Stimulated activated CD4-positive, alpha-beta T cell treated with anti-CD3 and anti-CD28 coated beads, Interleukin-12 subunit alpha, Interleukin-12 subunit beta, amount 100 ng/mL, for 48 hours (primary cell): ENCODE measurements at places on chromosomes 5 and 9.

- DNase-seq = no peak
Observed at GRCh38 chr5:76960004-76960625, 7.3 kb downstream of the CRHBP start.

GRCh38 chr9:13369431-13369830 is 89.9 kb upstream of the MPDZ start:
- no peak for DNase-seq

- no peak for DNase-seq
Observed at GRCh38 chr9:98164912-98165311, 27.5 kb downstream of the CORO2A start.

GRCh38 chr5:156481741-156482140 is 154.8 kb downstream of the SGCD start:
- DNase-seq = no peak

DNA sequence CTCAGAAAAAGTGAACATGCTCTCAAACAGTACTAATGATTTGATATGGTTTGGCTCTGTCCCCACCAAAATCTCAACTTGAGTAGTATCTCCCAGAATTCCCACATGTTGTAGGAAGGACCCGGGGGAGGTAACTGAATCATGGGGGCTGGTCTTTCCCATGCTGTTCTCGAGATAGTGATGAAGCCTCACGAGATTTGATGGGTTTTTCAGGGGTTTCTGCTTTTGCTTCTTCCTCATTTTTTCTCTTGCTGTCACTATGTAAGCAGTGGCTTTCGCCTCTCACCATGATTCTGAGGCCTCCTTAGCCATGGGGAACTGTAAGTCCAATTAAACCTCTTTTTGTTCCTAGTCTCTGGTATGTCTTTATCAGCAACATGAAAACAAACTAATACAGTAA is 401.3 kb downstream of the BNC2 start:
- DNase-seq = no peak

DNA sequence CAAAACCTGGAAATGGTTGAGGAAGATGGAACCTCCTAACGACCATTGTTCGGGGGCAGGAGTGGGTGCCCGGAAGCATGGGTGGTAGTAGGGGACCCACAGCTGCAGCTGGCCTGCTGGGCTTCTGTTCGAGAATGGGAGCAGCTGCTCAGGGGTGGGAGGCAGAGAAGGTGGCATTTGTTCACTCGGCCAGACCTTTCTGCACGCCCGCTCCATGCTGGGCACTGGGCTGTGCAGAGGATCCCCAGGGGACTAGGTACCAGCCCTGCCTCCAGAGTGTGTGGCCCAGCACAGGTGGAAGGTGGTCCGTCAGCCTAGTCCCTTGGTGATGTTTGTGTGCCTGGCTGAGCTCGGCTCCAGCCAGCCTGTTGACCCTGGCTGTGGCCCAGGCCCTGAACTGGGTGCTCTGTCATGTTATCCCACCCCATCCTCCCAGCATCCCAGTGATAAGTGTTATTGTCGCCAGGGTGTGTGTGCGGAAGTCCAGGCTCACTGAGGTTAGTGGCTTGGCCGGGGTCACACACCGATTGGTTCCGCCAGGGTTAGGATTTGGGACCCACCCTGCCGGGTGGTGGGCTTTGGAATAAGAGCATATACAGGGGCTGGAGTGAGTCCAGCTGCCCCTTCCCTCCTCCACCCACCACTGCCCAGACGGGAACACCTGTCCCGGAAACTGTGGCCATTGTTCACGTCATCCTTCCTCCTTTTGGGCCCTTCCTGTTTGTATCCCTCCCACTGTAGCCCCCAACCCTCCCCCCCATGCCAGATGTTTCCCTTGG is 4.8 kb downstream of the N4BP3 start:
- DNase-seq = no peak

DNA sequence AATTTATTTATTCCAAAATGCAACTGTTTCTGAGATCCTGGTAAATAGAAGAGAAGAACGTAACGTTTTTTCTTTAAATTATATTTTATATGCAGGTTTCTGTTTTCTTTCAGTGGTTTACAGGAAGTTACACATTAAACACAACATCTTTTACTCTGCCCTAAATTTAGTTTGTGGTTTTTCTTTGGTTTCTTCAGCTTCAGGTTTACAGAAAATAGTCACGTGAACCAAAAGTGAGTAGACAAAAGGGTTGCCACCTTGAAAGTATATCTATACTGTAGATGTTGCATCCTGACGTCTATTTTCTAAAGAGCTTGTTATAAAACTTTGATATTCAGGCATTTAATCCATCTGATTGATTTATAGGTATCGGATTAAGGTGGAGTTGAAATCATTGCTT is 1236.6 kb downstream of the MAT2B start:
- DNase-seq = no peak

GRCh38 chr9:33458444-33458843 is 11.1 kb upstream of the AQP3 start:
- peak; percentile 35 for DNase-seq

- no peak for DNase-seq
Observed at GRCh38 chr5:4907571-4907970, 232.6 kb upstream of the ADAMTS16 start.

GRCh38 chr5:87169300-87169991 is 98.2 kb upstream of the RASA1 start:
- no peak for DNase-seq

DNA sequence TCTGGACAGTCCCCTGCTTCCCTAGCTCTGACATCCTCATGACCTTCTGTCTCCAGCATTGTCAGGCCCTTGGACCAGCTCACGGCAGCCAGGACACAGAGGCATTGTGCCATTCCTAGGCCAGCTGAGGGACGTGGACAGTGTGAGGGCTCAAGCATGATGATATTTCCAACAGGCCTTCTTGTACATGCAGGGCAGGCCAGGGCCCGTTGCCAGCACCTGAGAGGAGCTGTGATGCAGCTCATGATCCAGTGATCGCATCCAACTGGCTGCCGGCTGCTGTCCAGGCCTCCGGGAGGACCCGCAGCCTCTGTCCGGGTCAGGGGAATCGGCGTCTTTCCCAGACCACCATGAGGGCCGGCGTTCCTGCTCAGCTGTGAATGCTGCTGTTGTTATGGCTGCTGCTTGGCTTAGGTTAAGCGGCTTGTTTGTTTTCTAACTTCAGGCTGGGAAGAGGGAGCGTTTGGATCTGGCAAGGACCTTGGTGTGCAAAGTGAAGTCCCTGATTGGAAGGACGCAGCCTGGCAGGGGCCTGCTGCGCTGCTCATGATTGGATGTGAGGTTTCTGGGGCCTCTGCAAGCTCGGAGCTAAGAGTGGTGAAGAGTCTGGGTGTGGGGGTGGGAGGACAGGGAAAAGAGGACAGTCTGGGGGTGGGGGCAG is 53.8 kb downstream of the PDZD2 start:
- no peak for DNase-seq

GRCh38 chr9:124257844-124258606 is at the start of gene NEK6:
NEK6 (plus strand) TSS chr9:124257949; CDS start chr9:124301965, 44,016 bp downstream.
- no peak for DNase-seq

GRCh38 chr9:133737071-133737773 is 930 bp downstream of the SARDH start:
- DNase-seq = no peak

DNA sequence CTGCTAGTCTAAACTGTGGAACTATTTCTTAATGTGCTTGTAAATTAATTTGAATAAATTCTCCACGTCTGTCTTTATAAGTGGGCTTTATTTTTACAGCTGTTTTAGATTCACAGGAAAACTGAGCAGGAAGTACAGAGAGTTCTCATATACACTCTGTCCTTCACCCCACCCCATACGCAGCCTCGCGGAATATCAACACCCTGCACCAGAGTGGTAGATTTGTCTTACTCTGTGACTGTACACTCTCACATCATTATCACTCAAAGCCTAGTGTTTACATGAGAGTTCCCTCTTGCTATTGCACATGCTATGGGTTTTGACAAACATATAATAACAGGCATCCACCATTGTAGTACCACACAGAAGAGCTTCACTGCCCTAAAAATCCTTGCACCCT is 179.7 kb upstream of the DAB2 start:
- DNase-seq = no peak

DNA sequence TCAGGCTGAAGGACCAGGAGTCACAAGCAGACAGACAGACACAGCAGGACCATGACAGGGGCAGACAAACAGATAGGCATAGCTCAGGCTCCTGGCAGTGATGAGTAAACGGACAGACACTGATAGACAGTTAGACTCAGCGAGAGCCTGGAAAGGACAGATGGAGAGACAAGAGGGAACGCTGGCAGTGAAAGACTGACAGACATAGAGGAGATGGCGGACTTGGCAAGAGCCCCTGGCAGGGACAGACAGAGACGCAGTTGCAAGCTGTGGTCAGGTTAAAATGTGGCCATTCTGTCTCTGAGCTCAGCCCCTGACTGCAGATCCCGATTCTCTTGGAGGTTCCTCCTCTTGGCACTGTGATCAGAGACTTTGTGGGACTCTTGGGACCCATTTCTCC is 13.6 kb downstream of the CSF2 start:
- no peak for DNase-seq

DNA sequence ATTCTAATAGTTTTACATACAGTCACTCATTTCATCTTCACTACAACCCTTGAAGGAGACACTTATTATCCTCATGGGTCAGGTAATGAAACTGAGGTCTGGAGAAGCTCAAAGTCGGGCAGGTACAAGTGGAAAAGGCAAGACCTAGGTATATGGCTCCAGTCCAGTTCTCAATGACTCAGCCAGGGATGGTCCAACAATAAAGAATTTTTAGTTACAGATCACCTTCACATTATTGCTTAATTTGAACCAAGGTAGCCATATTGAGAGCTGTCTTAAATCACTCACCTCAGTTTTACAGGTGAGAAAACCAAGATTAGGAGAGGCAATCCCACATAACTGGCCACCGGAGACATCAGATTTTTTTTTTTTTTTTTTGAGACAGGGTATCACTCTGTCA is 55.4 kb downstream of the PTPN3 start:
- DNase-seq = no peak

- DNase-seq = no peak
Observed at GRCh38 chr9:95305770-95306492, 11.6 kb downstream of the FANCC start.

DNA sequence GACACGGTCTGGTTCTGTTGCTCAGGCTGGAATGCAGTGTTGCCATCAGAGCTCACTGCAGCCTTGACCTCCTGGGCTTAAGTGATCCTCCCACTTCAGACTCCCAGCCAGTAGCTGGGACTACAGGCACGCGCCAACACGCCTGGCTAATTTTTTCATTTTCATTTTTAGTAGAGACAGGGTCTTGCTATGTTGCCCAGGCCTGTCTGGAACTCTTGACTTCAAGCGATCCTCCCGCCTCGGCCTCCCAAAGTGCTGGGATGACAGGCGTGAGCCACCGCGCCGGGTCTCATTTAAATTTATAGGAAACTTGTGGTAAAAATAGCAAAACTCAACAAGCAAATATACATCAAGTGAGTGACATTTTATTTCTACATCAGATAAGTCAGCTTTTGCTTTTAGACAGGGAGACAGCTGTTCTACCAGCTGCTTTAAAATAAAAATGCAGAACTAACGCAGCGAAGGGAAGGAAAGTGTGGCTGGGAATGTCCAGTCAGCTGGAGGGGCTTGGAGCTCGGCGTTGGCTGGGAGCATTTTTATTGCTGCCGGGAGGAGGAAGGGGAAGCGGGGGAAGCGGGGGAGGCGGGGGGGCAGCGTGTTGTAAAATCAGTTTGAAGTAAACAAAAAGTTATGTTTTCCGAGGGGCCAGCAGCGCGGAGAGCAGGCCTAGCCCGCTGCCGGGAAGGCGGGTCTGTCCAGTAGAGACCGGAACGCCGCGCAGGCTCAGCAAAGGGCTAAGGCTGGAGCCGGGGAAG is 707 bp upstream of the ZFYVE16 start:
- DNase-seq = no peak

- no peak for DNase-seq
Observed at GRCh38 chr5:87210743-87211142, 56.9 kb upstream of the RASA1 start.

- DNase-seq = no peak
Observed at GRCh38 chr5:128315671-128316070, 222.4 kb downstream of the FBN2 start.

DNA sequence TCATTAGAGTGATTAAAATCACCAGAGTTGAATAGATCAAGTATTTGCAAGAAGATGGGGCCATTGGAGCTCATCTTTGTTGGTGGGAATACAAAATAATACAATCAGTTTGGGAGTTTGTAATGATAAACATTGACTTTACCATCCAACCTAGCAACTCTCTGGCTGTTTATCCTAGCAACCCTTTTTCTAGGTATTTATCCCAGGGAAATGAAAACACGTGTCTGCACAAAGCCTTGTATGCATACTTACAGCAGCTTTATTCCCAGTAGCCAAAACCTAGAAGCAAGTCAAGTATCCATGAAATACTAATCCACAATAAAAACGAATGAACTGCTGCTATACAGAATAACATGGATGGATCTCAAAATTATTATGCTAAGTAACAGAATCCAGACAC is 152.7 kb upstream of the DAB2 start:
- DNase-seq = no peak

- no peak for DNase-seq
Observed at GRCh38 chr9:126915281-126915816, 767 bp downstream of the RALGPS1 start.

DNA sequence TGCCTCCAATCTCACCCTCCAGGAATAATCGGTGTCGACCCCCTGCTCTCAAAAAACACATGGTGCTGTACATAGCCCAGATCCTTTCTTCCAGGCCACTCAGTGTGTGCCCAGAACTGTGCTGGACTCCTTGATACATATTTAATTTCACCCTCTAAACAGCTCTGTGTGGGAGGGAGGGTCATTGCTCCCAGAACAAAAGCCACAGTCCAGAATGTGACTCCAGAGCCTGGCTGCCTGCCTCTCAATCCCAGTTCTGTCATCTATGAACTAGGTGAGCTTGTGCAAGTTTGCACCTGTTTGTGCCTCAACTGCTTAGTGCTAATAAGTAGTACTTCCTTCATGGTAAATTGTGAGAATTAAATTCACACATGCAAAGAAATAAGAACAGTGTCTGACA is 93.1 kb downstream of the GABBR2 start:
- no peak for DNase-seq

DNA sequence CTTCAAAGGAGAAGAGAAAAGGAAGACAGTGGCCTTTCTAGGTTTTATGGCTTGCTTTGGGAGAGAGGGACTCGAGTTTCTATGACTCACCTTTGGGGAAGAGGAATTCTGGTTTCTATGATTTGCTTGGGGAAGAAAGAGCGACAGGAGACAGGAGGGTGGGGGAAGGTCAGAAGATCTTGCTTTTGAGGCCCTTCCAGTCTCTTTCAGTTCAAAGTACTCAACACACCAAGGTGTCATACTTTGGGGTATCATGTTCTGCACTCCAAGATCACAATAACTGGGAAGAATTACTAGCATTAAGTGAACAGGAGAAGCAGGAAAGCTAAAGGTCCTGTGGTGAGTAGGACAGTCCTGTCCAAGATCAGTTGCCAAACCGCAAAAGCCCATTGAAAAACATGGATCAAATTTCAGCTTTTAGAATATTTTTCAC is 324.5 kb downstream of the ARHGEF28 start:
- DNase-seq = no peak

GRCh38 chr9:33129886-33130881 is 37.0 kb downstream of the B4GALT1 start:
- DNase-seq = no peak
